Gastrocnemius medialis (tissue), 4 donors: ENCODE measurements at places on chromosomes 11 and 22.

DNA sequence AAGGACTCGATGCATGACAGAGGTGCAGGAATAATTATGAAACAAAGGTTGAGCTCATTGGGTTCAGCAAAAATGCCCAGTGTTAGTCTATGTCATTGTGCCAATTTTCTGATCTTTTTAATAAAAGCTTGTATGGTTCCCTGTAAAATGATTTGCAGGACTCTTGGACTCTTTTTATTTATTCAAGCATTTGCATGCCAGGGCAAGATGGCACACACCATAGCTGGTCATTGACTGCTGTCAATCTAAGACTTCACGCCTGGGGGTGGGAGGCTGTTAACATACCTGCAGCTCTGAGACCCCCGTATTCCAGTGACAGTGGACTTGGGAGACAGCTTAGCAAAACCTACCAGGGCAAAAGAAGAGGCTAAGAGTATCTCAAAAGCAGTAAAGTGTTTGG lies 32.0 kb upstream of the ANO1 start:
- H3K27me3 ChIP-seq: no peaks in the 10 kb centered on the region

DNA sequence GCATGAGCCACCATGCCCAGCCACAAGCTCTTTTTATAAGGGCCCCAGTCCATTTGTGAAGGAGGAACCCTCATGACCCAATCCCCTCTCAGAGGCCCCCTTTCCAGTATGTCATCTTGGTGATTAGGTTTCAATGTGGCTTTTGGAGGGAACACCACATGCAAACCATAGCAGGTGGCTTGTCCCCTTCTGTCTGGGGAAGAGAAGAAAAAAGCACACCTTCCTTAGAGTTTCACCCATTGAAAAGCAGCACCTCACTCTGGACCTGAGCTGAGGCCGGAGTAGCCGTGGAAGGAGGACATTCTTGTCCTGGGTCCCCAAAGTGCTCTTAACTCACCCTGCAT lies 25.4 kb downstream of the NEAT1 start:
- DNase-seq: no peak
- H3K4me3 ChIP-seq: no peak overlapping the region
- H3K27ac ChIP-seq: peak overlapping the region; percentile 100
- H3K27me3 ChIP-seq: no peaks in the 10 kb centered on the region
- peaks cover 6% of the 10 kb centered on the region for H3K4me1 ChIP-seq

- peaks cover 18% of the 10 kb centered on the region for H3K4me1 ChIP-seq
- H3K4me3 ChIP-seq: no peak overlapping the region
- no peak for DNase-seq
- no peaks in the 10 kb centered on the region for H3K36me3 ChIP-seq
- no peaks in the 10 kb centered on the region for H3K27me3 ChIP-seq
These were observed 36.1 kb upstream of the AMOTL1 start for GRCh38 chr11:94731880-94732601.

DNA sequence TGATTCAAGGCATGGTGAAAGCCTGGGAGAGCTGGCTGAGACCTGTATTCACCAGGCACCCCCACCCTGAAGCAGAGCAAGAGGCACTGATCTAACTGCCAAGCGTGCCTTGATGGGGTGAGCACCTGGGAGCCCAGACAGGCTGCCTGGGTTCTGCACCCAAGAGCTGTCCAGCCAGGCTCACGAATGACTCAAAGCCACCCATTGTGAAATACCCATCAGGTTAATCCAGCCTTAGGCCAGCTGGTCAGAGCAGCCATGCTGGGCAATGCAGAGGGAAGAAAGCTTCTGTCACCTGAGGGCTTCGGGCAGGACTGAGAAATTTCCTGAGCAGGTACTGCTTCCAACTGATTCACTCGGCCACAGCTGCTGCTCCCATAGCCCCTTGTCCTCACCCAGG lies 22.1 kb downstream of the THOC5 start:
- H3K4me1 ChIP-seq: no peaks in the 10 kb centered on the region
- H3K4me3 ChIP-seq: no peak overlapping the region
- no peaks in the 10 kb centered on the region for H3K27me3 ChIP-seq
- H3K36me3 ChIP-seq: no peaks in the 10 kb centered on the region
- no peak overlapping the region for H3K27ac ChIP-seq
- no peak for DNase-seq

DNA sequence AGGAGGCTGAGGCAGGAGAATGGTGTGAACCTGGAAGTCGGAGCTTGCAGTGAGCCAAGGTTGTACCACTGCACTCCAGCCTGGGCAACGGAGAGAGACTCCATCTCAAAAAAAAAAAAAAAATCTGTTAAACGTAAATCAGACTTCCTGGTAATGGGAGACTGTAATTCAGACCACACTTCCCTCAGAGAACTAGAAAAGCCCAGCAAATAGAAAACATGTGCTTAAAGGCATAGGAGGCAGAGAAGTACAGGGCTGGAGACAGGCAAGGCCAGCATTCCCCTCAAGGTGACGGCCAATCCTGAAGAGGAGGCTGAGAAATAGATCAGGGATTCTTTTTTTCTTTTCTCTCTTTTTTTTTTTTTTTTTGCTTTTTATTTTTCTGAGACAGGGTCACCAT lies 8.2 kb downstream of the GGT5 start:
- H3K4me3 ChIP-seq: no peak overlapping the region
- no peaks in the 10 kb centered on the region for H3K27me3 ChIP-seq
- H3K4me1 ChIP-seq: no peaks in the 10 kb centered on the region
- H3K27ac ChIP-seq: no peak overlapping the region
- no peak for DNase-seq
- H3K36me3 ChIP-seq: no peaks in the 10 kb centered on the region
